ENCODE measurements at places on chromosomes 11 and 22. TPM values are rescaled to one million over a fixed set of nuclear protein-coding genes. Genes with fewer than 3 reads are reported as not detected.

Gene C11orf65
- polyA plus RNA-seq, result 0.95 TPM

Gene KCNA4
- polyA plus RNA-seq, result not detected

DNA sequence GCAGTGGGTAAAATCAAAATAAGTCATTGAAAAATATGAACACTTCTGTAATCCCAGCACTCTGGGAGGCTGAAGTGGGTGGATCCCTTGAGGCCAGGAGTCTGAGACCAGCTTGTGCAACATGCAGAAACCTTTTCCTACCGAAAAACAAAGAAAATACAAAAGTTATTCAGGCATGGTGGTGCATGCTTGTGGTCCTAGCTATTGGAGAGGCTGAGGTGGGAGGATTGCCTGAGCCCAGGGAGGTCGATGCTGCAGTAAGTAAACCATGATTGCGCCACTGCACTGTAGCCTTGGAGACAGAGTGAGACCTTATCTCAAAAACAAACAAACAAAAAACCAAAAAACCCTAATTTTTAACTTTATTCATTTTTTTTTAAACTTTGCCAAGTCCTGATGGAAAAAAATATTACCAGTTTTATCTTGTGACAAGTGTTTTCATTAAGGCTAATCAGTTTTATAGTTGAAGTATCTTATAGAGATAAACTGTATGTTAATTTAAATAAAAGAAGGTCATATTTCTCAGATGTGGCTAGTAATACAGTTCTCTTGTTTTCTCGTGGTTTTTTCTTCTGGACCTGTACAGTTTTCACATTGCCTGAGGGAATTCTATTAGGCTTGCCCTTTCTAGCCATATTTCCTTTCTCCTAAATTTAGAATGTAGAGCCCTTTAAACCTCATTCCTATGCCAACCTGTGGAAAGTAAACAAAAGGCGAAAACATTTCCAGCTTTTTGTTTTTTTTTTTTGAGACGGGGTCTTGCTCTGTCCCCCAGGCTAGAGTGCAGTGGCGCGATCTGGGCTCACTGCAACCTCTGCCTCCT is 9.4 kb downstream of the HIPK3 start:
- no peak overlapping the region for H3K4me3 ChIP-seq
- H3K27ac ChIP-seq, result no peak overlapping the region
- DNase-seq, result no peak
- H3K4me1 ChIP-seq, result peaks cover 14% of the 10 kb centered on the region
- H3K27me3 ChIP-seq, result no peaks in the 10 kb centered on the region

DNA sequence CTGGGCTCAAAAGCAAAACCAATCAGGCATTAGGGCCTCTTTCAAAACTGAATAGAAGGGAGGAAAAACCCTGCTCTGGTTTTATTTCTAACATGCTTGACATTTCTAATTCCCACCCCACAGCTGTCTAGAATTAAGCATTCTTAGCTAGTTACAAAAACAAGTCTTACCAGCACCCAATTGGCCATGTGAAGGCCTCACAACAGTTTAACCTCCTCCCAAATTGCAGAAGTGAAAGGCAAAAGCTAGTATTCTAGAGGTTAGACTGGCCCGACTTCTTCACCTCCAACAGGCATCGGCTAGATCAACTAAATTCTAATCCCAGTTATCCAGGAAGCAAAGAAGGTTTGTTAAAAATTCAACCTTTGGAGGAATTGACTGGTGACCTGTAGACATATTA is 6.5 kb downstream of the SF1 start:
- H3K27ac ChIP-seq, result peak overlapping the region; percentile 50
- DNase-seq, result no peak
- H3K4me3 ChIP-seq, result peak overlapping the region; percentile 44

- H3K27ac ChIP-seq, result no peak overlapping the region
- H3K4me3 ChIP-seq, result no peak overlapping the region
- DNase-seq, result no peak
- H3K36me3 ChIP-seq, result no peaks in the 10 kb centered on the region
- H3K27me3 ChIP-seq, result peaks cover 11% of the 10 kb centered on the region
- no peaks in the 10 kb centered on the region for H3K4me1 ChIP-seq
These were observed 74.9 kb upstream of the CAPRIN1 start for GRCh38 chr11:33976495-33977199.
